Psoas muscle (tissue), 8 donors: ENCODE measurements at places on chromosomes 3 and 15. TPM values are rescaled to one million over a fixed set of nuclear protein-coding genes. Genes with fewer than 3 reads are reported as not detected.

DNA sequence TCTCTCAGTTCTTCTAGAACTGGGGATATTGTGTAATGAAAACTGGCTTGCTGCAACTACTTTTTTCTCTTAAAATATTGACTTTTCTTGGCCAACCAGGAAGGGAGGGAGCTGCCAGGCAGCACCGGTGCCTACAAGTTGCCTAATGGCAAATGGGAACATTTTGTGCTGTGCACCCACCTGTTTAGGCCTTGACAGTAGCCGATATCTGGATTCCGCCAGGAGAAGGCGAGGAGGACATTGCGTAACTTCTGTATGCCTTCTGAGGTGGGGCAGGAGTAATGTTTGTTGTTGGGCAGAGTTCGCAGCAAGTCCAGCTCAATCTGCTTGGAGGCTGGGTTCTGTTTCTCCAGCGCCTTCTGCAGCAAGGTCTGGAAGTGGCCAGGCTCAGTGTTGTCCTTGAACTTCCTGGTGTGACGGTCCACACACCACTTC lies 64.9 kb downstream of the TBC1D2B start:
- H3K4me3 ChIP-seq, result no peak overlapping the region
- no peaks in the 10 kb centered on the region for H3K27me3 ChIP-seq
- DNase-seq, result no peak
- H3K4me1 ChIP-seq, result peaks cover 9% of the 10 kb centered on the region

DNA sequence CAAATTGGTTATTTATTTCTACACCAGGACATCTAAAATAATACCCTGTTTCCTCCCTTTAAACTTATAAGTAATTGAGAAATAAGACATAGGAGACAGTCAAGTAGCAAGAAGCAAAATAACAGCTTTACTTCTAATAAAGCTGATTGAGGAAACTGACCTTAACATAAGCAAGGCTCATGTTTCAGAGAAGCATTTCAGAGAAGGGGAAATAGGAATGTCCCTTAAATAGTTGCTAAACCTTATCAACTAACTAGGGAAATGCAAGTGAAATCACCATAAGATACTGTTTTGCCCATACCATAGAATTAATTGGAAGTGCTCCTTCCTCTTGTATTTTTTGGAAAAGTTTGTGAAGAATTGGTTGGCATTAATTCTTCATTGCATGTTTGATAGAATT lies 84.9 kb downstream of the B3GALNT1 start:
- no peaks in the 10 kb centered on the region for H3K4me1 ChIP-seq
- no peaks in the 10 kb centered on the region for H3K36me3 ChIP-seq
- no peaks in the 10 kb centered on the region for H3K27me3 ChIP-seq
- H3K4me3 ChIP-seq, result no peak overlapping the region
- no peak overlapping the region for H3K27ac ChIP-seq

DNA sequence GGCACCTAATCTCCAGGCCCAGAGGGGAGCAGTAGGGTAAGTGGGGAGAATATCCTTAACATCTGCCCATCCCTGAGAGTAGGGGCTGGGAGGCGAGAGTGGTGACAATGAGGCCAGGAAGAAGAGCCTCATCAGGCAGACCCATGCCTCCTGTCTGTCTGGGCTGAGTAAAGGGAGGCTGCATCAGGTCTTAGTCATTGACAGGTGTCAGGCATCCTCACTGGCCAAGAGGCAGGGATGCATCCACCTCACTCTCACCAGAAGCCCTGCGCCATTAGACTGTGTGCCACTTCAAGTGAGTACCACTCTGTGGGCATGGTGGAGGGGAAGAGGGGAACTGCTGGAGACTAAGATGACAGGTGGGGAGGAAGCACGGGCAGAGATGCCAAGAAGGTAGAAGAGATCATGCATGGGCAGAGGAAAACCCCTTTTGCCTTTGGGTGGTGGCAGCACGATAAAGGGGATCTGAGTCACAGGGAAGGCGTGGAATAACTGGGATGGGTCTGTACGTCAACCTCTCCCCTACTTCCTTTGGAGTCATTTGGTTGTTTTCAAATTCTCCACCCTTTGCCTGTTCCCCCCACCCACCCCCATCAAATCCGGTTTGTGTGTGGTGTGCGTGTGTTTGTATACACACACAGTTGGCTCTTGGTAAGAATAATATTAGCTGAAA lies 14.1 kb downstream of the ANAPC13 start:
- no peak overlapping the region for H3K4me3 ChIP-seq
- H3K27me3 ChIP-seq, result no peaks in the 10 kb centered on the region
- H3K36me3 ChIP-seq, result peaks cover 3% of the 10 kb centered on the region

DNA sequence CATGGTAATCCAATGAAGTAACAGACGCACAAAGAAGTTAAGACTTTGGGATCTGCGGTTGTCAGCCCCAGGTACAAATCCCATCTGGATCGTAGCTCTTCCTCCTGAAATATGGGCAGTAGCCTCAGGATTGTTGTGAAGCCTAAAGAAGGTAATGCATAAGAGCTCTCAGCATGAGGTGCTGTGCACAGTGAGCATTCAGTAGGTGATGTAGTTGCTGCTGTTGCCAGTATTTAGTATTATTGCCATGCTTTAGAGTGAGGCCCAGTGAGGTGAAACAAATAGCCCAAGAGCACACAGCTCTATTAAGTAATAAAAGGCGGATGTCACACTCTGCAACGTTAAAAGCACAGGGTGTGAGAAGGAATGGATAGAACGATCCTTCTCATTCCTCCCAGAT lies 225.7 kb downstream of the GABRG3 start:
- H3K36me3 ChIP-seq, result no peaks in the 10 kb centered on the region
- no peaks in the 10 kb centered on the region for H3K4me1 ChIP-seq
- no peak overlapping the region for H3K27ac ChIP-seq
- H3K27me3 ChIP-seq, result no peaks in the 10 kb centered on the region
- no peak for DNase-seq

DNA sequence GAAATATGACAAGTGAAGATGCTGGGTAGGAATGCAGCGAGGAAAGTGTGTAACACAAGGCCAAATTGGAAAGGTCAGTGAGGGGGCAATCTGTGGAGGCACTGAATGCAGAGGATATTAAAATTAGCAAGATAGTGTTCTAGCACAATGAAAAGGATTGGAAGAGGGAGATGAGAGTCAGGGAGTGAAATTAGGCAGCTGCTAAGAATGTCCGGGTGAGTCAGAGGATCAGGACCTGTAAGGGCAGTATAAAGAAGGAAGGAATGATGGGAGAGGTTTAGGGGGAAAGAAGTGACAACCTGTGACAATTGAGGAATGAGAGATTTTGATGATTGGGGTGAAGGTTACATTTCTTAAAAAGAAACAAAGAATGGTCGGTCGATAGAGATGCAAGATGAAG lies 103.5 kb downstream of the UBE3A start:
- peaks cover 2% of the 10 kb centered on the region for H3K36me3 ChIP-seq
- no peak for DNase-seq
- H3K27ac ChIP-seq, result no peak overlapping the region
- H3K27me3 ChIP-seq, result no peaks in the 10 kb centered on the region
- peaks cover under 1% of the 10 kb centered on the region for H3K4me1 ChIP-seq

DNA sequence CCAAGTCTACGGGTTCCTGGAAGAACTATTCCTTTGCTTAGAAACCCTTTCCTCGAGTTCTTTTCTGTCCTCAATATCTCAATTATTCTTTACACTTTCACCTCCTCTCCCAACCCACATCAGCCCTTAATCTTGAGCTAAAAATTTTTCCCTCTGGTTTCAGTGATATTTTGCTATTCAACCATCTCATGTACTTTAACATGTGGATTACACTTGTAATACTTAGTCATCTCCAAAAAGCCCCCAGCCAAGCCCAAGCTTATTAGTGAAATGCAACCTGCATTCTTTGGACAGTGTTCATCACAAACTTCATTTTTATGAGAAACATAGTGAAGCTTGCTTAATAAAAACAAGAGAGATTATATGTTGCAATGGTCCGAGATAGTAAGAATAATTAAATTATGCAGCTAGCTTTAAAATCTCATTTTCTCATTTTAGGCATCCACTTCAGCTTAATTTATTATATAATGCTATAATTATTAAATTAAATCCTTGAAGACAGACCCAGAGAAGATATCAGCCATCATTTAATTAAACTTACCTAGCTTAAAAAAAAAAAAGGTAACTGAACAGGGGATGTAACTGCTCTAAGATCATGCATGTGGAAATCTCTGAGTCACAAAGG lies 534.5 kb upstream of the TBL1XR1 start:
- peaks cover 9% of the 10 kb centered on the region for H3K4me1 ChIP-seq
- no peak overlapping the region for H3K4me3 ChIP-seq
- H3K27me3 ChIP-seq, result no peaks in the 10 kb centered on the region
- DNase-seq, result no peak
- H3K27ac ChIP-seq, result no peak overlapping the region

DNA sequence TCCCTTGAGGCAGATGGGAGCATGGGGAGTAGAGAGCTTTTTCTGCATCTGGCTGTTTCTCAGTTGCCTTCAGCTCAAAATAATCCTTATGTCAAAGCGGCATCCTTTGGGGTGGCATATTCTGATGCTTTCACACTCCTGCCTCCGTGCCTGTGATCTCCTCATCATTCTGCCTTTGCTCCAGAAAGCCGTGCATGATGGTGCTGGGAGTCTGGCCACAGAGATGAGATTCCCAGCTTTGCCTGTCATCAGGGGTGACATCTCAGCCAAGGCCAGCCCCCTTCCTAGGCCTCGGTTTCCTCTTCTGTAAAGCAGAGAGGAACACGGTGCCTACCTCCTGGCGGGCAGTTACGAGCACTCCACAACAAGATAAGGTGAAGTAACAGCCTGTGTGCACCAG lies 96.3 kb upstream of the ALDH1A3 start:
- H3K4me1 ChIP-seq, result no peaks in the 10 kb centered on the region

DNA sequence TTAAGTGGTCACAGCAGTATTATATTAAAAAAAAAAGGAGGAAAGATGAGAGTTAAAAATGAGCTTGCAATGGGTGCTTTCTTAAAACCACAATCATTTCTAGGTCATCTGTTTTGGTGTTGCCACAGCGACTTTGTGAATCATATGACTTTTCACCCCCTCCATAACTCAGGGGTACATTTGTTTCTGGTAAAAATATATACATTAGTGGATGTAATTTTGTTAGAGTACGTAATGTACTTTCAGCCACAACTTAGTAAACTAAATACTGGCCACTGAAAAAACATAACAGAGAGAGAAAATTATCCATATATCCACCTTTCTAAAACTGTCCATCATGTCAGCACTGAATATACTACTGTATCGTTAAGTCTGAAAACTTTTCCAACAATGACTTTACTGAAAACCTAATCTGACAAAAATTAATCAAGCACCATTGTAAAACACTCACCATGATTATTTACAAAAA lies 3.4 kb downstream of the ANKRD28 start:
- peaks cover 11% of the 10 kb centered on the region for H3K4me1 ChIP-seq
- no peaks in the 10 kb centered on the region for H3K27me3 ChIP-seq
- DNase-seq, result no peak
- H3K27ac ChIP-seq, result peak overlapping the region; percentile 86
- no peaks in the 10 kb centered on the region for H3K36me3 ChIP-seq

Gene SETMAR
- 11.9 TPM for polyA plus RNA-seq

Gene KBTBD13
- polyA plus RNA-seq, result 0.12 TPM

Gene ANP32A
- 79.4 TPM for polyA plus RNA-seq

Gene DNAH12
- under 0.01 TPM for polyA plus RNA-seq

Gene MST1R
- polyA plus RNA-seq, result 0.95 TPM
